CD4-positive, alpha-beta T cell treated with Interleukin-12 subunit alpha and Interleukin-12 subunit beta, for 1 hour (primary cell): ENCODE measurements at places on chromosomes 3 and 15.

DNA sequence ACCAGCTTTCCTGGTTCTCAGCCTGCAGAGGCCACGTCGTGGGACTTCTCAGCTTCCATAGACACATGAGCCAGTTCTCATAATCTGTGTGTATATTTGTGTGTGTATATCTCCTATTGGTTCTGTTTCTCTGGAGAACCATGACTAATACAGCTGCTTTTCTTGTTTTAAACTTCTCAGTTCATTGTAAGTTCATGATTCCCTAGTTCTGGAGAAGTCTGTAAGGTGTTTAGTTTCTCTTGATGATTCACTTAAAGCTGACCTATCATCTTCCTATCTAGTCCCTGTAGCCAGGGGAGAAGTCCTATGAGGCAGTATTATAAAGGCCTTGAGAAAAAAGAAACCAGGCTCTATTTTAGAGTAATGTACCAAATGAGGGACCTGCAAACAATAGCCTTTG is 147.7 kb downstream of the RYR3 start:
- DNase-seq: no peak

DNA sequence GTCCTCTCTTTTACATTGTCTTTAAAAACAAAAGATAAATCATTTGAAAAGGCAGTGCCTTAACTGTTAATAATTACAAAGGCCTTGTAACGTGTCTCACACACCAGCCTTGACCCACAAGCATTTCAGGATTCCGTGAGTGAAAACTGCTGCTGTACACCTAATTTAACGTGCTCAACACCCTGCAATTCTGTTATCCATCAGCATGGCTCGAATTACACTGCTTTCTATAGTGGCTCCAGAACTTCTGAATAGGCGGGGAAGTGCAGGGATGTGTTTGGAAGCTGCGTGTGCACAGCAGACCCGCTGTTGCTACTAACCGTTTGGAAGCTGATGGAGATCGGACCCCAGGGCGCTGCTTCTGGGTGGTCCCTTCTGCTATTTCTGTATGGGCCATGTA is 9.9 kb upstream of the ETFA start:
- DNase-seq: no peak

GRCh38 chr15:57237301-57237642 is 139.0 kb upstream of the CGNL1 start:
- no peak for DNase-seq

GRCh38 chr15:97077975-97078374 is 747.5 kb downstream of the NR2F2 start:
- DNase-seq: no peak

GRCh38 chr3:107430996-107431245 is 53.7 kb downstream of the CCDC54 start:
- peak; percentile 24 for DNase-seq

DNA sequence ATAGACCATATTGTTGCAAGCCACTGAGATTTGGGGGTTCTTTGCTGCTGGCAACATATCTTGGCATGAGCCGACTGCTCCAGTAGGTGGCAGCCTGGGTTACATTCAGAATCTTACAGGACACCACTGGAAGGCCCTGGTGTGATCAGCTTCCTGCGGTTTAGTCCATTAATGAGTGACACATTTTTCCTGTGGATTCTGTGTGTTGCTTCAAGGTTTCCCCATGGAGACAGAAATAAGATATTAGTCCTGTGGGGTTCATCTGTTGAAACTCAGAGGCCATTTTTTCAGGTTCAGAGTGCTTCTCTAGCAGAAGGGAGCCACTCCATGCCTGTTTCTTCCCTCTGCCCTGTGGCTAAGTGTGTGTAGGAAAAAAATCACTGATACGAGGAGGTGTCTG is 116.2 kb downstream of the MFSD1 start:
- DNase-seq: peak; percentile 2

- DNase-seq: no peak
These were observed 6.9 kb downstream of the PLCH1 start for GRCh38 chr3:155737844-155738460.

GRCh38 chr3:127439621-127440020 is 150.9 kb downstream of the TPRA1 start:
- DNase-seq: no peak

DNA sequence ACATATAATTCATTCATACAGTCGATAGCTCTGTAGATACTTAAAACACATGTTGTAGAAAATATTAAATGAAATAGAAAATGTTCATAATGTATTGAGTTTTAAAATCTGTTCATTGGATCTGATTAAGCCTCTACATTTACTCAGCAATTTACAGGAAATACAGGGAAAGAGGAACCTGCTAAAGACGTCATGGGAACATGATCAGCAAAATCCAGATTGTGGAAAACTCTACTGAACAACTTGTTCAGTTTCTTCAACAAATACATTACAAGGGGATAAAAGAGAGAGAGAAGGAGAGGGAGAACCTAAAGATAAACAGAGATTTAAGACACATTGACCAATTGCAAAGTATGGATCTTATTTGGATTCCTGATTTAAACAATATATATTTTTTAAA is 46.7 kb downstream of the KLHL6 start:
- no peak for DNase-seq

- peak; percentile 71 for DNase-seq
These were observed 175.7 kb downstream of the KLHL25 start for GRCh38 chr15:85618956-85619491.

DNA sequence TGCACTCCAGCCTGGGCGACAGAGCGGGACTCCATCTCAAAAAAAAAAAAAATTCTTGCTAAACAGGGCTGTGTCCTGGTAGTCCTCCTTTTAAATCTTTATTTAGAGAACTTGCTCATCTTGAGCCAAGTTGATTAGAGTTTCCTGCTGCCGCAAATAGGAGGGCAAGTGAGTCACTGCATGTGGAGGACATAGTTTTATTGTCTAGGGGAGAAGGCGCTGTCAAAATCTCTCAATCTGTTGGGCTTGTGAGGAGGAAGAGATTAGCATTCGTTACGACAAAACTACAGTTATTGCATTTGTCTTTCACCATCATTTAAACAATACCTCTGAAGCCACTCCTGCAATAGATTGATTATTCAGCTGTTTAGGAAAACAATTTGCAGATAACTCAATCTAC is 11.5 kb downstream of the MUC4 start:
- no peak for DNase-seq

- DNase-seq: no peak
These were observed 2.3 kb upstream of the SHC4 start for GRCh38 chr15:48965972-48966371.

DNA sequence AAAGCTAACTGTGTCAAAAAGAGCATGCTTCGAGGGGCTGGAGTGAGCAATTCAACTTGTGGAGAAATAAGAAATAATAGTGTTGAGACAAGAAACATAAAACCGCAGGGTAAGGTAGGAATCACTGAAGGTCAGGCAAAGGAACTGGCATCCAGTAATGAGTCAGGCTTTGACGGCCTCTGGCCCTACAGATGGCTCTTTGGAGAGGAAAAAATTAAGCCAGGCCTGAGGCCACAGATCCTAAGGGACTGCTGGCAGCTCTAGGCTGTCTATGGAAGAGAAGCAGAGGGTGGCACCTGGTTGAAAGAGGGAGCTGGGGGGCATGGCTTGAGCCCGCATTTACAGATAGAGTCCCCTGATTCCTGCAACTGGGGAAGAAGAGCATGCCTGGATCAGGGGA is 28.6 kb upstream of the ZSCAN2 start:
- DNase-seq: no peak

- DNase-seq: no peak
These were observed 7.9 kb downstream of the LRRC31 start for GRCh38 chr3:169861871-169862270.

GRCh38 chr3:13112521-13113345 is 39.5 kb upstream of the IQSEC1 start:
- no peak for DNase-seq

GRCh38 chr3:132772252-132772651 is 50.0 kb upstream of the NPHP3 start:
- no peak for DNase-seq

DNA sequence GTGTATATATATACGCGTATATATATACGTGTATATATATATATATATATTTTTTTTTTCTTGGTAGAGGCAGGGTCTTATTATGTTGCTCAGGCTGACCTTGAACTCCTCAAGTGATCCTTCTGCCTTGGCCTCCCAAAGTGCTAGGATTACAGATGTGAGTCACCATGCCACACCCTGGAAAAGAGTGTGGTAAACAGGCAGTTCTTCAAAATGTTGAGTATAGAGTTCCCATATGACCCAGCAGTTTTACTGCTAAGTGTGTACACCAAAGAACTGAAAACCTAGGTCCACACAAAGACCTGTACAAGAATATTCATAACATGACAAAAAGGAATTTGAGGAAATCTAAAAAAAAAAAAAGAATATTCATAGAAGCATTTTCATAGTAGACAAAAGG is 71.8 kb upstream of the GCNT3 start:
- DNase-seq: no peak

DNA sequence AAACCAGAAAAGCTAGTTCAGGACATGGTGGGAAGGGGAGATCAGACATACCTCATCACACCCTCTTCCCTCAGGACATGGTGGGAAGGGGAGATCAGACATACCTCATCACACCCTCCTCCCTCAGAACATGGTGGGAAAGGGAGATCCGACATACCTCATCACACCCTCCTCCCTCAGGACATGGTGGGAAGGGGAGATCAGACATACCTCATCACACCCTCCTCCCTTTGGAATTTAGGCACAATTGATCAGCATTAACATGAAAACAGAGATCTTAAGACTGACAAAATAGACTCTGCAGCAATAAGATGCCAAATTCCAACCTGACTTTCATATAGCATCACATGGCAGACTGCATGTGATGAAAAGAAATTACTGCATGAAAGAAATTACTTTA is 412.7 kb upstream of the ZNF717 start:
- DNase-seq: no peak

DNA sequence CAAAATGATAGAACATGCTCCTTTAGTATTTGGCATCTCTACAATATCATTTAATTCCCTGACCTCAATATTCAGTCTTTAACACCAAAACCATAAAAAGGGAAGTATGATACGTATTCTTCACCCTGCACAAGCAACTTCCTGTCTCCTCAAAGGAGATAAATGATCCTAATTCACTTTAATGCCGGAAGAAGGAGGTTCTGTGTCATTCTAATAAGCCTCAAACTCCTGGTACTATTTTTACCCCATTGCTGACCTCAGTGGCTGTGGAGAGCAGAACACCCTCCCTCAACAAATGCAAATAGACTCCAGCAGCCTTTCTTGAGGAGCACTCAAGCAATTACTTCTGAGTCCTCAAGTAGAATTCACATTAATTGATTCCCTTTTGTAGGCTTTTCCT is 173.3 kb downstream of the TMEM108 start:
- no peak for DNase-seq

DNA sequence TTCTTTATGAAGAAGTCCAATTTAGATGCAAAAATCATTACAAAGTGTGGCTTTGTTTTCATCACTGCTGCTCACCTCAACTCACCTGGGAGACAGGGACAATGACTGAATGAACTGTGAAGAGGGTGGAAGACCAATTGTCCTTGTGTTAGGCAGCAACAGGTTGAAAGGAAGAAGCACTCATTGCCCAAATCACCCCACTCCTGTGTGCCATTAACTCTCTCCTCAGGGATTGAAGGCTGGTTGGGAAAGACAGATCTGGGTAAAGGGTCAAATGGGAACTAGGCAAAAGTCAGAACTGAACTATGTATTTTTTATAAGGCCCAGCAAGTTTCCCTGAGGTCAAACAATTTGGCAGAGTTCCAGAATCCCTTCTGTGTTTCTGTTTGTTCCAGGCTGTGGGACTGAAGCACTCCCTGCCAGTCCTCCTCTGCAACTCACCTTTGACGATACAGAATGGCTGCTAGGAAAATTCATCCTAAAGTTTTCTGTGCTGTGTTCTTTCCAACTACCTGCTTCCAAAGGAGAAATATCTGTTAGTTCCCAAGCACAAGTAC is 68.6 kb upstream of the CCDC39 start:
- DNase-seq: no peak

DNA sequence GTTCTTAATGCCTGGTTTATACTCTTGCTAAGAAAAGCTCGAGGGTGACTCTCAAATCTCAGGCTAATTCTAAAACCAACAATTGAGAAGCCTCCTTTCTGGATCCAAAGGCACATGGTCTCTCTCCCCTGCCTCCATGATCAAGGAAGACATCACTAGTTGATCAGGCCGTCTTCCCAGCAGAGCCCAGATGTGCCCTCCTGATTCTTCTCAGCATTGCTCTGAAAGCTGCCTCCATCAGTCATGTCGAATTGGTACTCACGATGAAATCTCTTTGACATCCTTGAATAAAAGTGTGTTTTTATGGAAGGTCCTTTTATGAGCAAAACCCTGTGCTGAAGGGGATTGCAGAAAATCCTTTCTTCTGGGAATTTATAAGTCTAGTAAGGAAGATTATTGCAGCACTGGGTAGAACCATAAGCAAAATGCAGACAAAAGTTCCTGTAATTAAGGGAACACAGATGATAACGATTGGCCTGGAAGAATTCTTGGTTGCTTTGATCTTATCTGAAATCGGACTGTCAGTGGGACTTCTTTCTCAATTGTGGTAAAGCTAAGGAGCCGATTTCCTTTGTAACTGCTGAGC is 345.9 kb downstream of the PTPRG start:
- DNase-seq: no peak

DNA sequence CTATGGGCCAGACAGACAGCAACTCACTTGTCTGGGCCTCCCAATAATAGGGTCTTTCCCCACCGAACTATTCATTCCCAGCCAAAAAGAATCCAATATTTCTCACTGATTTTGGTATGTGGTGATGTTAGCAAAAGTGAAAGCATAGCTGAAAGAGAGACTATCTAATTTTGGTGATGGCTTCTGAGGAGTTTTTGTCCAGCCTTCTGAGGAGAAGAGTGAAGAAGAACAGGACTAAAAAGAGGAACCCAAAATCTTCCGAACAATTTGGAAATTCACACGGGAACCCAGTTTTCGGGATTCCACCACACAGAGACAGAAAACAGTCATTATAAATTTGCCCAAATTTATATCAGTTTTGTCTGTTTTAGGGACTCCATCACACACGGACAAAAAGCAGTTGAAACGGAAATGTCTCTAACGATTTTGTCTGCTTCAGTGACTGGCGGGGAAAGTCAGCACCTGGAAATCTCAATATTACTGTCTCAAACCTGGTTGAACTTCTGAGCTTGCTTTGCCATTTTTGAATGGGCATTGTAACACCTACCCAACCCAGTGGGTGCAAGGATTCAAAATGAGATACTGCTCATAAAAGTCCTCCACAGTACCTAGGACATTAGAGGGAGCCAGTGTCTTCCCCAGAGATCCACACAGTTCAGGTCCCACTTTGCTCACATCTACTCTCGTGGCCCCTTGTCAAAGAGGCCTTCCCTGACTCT is 9.1 kb downstream of the CD80 start:
- no peak for DNase-seq

- DNase-seq: no peak
These were observed 52.0 kb downstream of the PIK3CB start for GRCh38 chr3:138782755-138783154.

GRCh38 chr3:12193485-12194165 is 34.9 kb upstream of the TIMP4 start:
- peak; percentile 10 for DNase-seq

DNA sequence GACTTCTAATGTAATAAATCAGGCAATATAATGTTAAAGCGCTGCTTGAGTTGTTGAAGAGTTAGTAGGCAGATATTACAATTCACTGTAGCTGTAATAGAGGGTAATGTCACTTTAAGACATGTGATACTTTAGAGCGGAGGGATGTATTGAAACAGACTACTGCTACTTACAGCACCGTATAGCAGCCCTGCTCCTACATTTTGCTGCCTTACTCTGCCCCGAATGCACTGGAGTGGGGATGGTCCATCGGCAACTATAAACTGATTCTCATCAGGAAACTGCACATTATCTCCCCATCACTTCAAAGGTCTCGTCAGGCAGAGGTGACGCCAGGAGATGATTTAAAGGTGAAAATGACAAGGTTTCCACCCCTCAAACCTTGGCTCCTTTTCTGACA is 349.7 kb upstream of the SUCLG2 start:
- no peak for DNase-seq
